ENCODE measurements at places on chromosomes 13 and 19.

GRCh38 chr13:109818886-109819285 is 32.5 kb upstream of the IRS2 start:
- no peak for DNase-seq

DNA sequence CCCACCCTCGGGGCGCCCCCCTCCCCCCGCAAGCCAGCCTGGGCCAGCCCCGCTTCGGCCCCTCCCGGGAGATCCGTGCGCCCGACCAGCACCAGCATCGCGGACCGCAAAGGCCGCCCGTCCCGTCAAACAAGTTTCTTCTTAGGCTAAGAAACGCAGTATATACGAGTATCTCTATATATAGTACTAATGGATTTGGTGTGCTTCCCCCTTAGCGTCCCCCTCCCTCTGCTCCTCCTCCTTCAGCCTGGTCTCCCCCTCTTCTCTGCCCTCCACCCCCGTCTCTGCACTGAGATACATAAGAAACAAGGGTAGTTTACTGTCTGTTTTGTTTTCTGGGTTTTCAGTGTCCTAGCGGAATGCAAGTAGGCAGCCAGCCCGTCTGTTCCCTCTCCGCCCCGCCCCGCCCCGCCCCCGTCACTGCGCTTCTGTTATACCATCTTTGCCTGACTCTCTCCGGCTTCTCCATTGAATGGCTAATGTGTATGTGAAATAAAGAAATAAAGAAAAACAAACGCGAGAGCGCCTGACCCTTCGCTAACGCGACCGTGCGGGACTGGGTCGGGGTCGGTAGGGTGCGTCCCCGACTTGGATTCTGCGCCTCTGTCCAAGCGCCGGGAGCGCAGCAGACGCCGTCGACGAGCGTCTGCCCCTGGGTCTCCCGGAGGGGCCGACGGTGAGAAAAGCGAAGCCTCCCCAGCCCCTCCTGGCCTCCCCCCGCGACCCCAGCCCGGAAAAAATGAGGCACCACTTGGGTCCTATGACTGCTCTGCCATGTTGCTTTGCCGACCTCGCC is 4.2 kb downstream of the LYL1 start:
- DNase-seq: no peak

- DNase-seq: no peak
These were observed 526.6 kb downstream of the KLF12 start for GRCh38 chr13:73607489-73608156.

DNA sequence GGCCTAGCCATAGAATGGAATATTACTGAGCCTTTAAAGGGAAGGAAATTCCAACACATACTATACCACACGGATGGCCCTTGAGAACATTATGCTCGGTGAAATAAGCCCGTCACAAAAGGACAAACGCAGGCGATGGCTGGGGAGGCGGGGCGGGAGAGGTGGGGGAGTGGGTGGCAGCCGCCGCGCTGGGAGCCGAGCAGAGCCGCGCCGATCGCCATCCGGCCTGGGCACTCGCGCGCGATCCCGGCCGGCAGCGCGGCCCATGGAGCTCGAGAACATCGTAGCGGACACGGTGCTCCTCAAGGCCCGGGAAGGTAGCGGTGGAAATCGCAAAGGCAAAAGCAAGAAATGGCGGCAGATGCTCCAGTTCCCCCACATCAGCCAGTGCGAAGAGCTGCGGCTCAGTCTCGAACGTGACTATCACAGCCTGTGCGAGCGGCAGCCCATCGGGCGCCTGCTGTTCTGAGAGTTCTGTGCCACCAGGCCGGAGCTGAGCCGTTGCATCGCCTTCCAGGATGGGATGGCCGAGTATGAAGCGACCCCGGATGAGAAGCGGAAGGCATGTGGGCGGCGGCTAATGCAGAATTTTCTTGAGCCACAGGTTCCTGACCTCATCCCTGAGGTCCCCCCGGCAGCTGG is 140.1 kb downstream of the ZDHHC20 start:
- DNase-seq: no peak

- DNase-seq: no peak
These were observed 6.5 kb upstream of the CCER2 start for GRCh38 chr19:38918526-38918925.

Measured in stimulated activated CD4-positive, alpha-beta T cell treated with anti-CD3 and anti-CD28 coated beads, Interleukin-1b, Interleukin-23, amount 100 ng/mL, for 1 hour (primary cell).